ENCODE measurements at places on chromosomes 3 and 15. TPM values are rescaled to one million over a fixed set of nuclear protein-coding genes. Genes with fewer than 3 reads are reported as not detected.

Gene SCG5
- total RNA-seq, result 11.1 TPM

Gene LRTM1
- total RNA-seq, result not detected

Gene CLDN16
- not detected for total RNA-seq

Gene PLCH1
- total RNA-seq, result 0.06 TPM

Gene GOLGA8S
- 0.06 TPM for total RNA-seq

Gene CLSTN2
- 3.0 TPM for total RNA-seq

Gene BFSP2
- total RNA-seq, result not detected

Gene NR2E3
- 0.06 TPM for total RNA-seq

Gene ARNT2
- total RNA-seq, result 6.5 TPM

Gene ADIPOQ
- total RNA-seq, result not detected

All from aortic smooth muscle cell (primary cell).